Stimulated activated CD8-positive, alpha-beta memory T cell treated with anti-CD3 and anti-CD28 coated beads, Interleukin-7, amount 100 ng/mL, for 48 hours (primary cell): ENCODE measurements at places on chromosomes 3 and 15.

DNA sequence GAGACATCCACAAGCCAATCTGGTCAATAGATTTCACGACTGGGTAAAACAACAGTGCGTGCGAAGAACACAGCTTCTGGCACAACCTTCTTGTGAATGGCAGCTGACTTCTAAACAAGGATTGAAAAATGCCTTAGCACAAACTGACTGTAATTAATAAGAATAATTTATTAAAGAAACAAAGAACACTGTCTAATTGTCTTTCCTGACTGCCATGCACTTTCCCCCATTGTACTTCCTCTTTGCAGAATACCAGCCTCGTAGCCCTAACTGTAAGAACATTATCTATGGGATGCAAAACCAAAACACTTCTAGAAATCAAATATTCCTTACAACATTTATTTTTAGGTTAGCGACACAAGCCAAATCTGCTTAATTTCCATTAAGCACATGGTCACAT is 6.5 kb downstream of the FOXP1 start:
- no peak for DNase-seq

GRCh38 chr3:181917027-181917426 is 205.3 kb downstream of the SOX2 start:
- DNase-seq: no peak

GRCh38 chr3:108486941-108487340 is 23.5 kb downstream of the MYH15 start:
- no peak for DNase-seq

GRCh38 chr3:47315069-47315647 is 32.4 kb downstream of the KLHL18 start:
- DNase-seq: no peak

GRCh38 chr3:23221136-23221535 is 18.0 kb downstream of the UBE2E2 start:
- DNase-seq: no peak
